ENCODE measurements at places on chromosomes 5 and 9. TPM values are rescaled to one million over a fixed set of nuclear protein-coding genes. Genes with fewer than 3 reads are reported as not detected.

The HRH2 gene
- total RNA-seq, result 0.88 TPM

The GLRA1 gene
- total RNA-seq, result not detected

The OGN gene
- not detected for total RNA-seq

The FOXD4L6 gene
- not detected for total RNA-seq

The ACOT12 gene
- total RNA-seq, result not detected

The PPP1R2B gene
- total RNA-seq, result 0.05 TPM

The AHRR gene
- total RNA-seq, result 1.2 TPM

The MRPL22 gene
- 58.5 TPM for total RNA-seq

The SLC34A1 gene
- total RNA-seq, result 0.05 TPM

The FBP2 gene
- total RNA-seq, result not detected

The CNTFR gene
- not detected for total RNA-seq

The SH3PXD2B gene
- total RNA-seq, result 15.0 TPM

The LPCAT1 gene
- 97.1 TPM for total RNA-seq

The ABCA1 gene
- total RNA-seq, result 66.6 TPM

The SETD9 gene
- 34.4 TPM for total RNA-seq

The MYOT gene
- total RNA-seq, result not detected

The GRM6 gene
- not detected for total RNA-seq

The MARCHF6 gene
- 48.8 TPM for total RNA-seq

The ADAMTS12 gene
- 13.4 TPM for total RNA-seq

The CCNO gene
- 4.9 TPM for total RNA-seq

The LCNL1 gene
- total RNA-seq, result 0.26 TPM

The CER1 gene
- not detected for total RNA-seq

The LCP2 gene
- not detected for total RNA-seq

The EIF4E1B gene
- not detected for total RNA-seq

The ZNG1E gene
- total RNA-seq, result 27.8 TPM

The GM2A gene
- total RNA-seq, result 34.2 TPM

The PRR7 gene
- total RNA-seq, result 58.8 TPM

The IL13 gene
- total RNA-seq, result not detected

The PHPT1 gene
- total RNA-seq, result 151 TPM

The GPR151 gene
- total RNA-seq, result not detected

The LOX gene
- 22.2 TPM for total RNA-seq

The PCDHA5 gene
- total RNA-seq, result 0.10 TPM

The DDX4 gene
- not detected for total RNA-seq

The SUSD3 gene
- total RNA-seq, result not detected

The HBEGF gene
- 9.2 TPM for total RNA-seq

The ANKRD31 gene
- total RNA-seq, result not detected

The ADAMTSL2 gene
- 0.12 TPM for total RNA-seq

The NDUFS4 gene
- total RNA-seq, result 273 TPM

The ZFP37 gene
- 4.9 TPM for total RNA-seq

The FGFR4 gene
- 9.1 TPM for total RNA-seq

The SERINC5 gene
- total RNA-seq, result 9.2 TPM

The TTC23L gene
- not detected for total RNA-seq

The GRXCR2 gene
- total RNA-seq, result not detected

Data from A172 (cell line).